ENCODE measurements at places on chromosomes 13 and 19. TPM values are rescaled to one million over a fixed set of nuclear protein-coding genes. Genes with fewer than 3 reads are reported as not detected.

DNA sequence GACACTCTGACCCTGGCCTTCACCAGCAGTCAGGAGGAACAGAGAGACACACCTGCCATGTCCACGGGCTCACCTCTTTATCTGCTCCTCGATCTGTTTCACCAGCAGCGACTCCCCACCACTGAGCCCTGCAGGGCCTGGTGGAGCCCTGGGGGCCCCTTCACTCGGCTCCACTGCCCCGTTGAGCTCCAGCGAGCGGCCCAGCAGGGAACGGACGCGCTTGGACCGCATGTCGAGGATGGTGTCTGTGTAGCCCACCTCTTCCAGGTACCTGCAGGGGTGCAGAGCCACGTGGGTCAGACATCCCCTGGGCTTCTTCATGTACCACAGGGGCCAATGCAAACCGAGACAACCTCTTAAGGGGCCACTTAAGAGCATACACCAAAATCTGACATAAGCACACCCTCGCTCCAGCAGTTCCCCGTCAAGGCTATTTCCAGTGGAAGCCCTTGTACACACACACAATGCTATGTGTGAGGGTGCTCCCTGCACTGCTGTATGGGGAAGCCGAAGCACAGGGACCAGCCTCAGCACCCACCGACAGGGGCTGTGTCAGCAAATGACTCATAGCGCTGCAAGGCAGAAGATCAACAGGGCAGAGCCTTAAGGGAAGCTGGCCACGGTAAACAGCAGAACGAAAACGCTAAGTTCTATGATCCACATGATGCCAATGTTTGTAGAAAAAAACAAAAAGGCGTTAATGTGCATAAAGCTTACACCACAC lies 12.7 kb upstream of the FKRP start:
- no peaks in the 10 kb centered on the region for H3K27me3 ChIP-seq
- H3K4me1 ChIP-seq, result peaks cover 65% of the 10 kb centered on the region
- no peak for DNase-seq
- no peak overlapping the region for H3K4me3 ChIP-seq

- peaks cover 12% of the 10 kb centered on the region for H3K36me3 ChIP-seq
- no peaks in the 10 kb centered on the region for H3K27me3 ChIP-seq
- DNase-seq, result peak; percentile 95
- H3K27ac ChIP-seq, result peak overlapping the region; percentile 97
- peaks cover 61% of the 10 kb centered on the region for H3K4me1 ChIP-seq
Observed at GRCh38 chr19:40420766-40421765, 4.7 kb downstream of the SERTAD1 start.

SPTBN4 gene
- total RNA-seq, result 0.91 TPM

ERICH4 gene
- not detected for total RNA-seq

GRCh38 chr13:99415851-99416331 lies 85.4 kb upstream of the TM9SF2 start:
- no peak overlapping the region for H3K4me3 ChIP-seq
- H3K27ac ChIP-seq, result no peak overlapping the region
- H3K4me1 ChIP-seq, result no peaks in the 10 kb centered on the region
- no peak for DNase-seq

DNA sequence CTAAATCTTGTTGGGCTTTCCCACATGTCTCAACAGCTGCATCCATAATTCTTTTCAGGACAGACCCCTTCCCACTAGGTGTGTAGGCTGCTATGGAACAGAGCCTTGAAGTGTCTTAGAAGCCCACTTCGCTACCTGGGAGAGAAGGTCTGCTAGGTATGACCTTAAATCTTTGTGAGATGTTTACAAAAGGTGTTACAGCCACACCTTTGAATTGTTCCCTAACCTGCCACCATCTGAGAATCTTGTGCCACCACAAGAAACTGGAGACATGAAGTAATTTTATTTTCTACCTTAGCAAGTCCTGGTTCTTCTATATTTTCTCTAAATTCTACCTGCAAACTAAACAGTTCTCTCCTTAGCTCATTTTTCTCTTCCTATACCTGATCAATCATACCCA lies 67.4 kb upstream of the IL17D start:
- H3K27ac ChIP-seq, result no peak overlapping the region
- no peak for DNase-seq
- H3K27me3 ChIP-seq, result no peaks in the 10 kb centered on the region
- H3K4me3 ChIP-seq, result no peak overlapping the region

DNA sequence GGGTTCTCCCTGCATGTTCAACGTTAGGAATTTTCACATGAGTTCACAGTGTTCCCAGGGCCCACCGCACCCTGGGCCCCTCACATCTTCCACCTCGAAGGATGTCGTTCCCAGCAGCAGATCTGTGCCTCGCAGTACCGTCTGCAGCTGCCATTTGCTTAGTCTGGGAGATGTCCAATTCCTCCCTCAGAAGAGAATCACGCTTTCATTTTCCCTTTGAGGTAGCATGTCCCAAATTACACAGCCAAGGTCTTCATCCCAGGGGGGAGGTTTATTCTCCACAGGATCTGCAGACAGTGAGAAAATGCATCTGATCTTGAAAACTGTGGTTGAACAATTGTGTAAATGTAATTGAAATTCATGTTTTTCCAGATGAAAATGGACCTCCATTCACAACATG lies 150.2 kb downstream of the DCT start:
- H3K4me1 ChIP-seq, result no peaks in the 10 kb centered on the region
- no peak overlapping the region for H3K4me3 ChIP-seq
- DNase-seq, result no peak
- H3K27me3 ChIP-seq, result no peaks in the 10 kb centered on the region

DNA sequence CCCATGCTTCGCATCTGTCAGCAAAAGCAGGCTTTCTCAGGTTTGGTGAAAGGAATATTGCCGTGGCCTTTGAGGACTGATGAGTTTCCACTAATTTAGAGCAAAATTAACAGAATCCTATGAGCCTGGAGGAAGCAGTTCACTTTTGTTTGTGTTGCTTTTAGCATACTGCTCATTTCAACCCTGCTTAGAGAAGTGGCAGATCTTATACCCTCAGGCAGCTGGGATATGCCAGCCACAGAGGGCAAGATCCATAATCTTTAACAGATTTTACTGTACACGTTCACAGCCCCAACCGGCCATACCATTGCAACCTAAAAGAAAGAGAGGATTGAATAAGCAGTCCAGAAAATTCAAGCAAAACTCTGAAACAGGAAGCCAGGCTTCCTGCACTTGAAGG lies 60.5 kb downstream of the COL4A2 start:
- no peak overlapping the region for H3K27ac ChIP-seq
- H3K27me3 ChIP-seq, result no peaks in the 10 kb centered on the region
- no peaks in the 10 kb centered on the region for H3K4me1 ChIP-seq
- no peak overlapping the region for H3K4me3 ChIP-seq
- no peak for DNase-seq

CTXN1 gene
- total RNA-seq, result 6.6 TPM

DNA sequence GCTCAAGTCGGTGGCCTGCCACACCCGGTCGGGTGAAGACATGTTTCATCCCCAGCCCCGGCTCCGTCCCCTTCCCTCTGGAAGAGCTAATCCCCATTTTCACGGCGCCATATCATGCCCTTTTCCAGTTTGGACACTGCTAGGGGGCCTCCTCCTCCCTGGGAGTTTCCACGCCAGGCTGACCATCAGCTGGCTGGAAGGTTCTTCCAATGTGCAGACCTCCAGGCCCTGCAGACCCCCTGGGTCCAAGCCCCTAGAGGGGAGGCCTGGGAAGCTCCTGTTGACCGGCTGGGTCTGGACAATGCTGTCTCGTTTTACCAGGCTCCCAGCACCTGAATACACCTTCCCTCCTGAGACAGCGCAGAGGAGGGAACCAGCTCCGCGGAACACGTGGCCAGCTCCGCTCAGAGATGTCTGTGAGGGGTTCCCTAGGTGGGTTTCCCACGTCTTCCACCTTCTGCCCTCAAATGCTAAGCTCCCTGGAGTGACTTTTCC lies 44.7 kb upstream of the RANBP3 start:
- peaks cover 17% of the 10 kb centered on the region for H3K4me1 ChIP-seq
- peak overlapping the region; percentile 53 for H3K27ac ChIP-seq
- H3K36me3 ChIP-seq, result peaks cover 17% of the 10 kb centered on the region
- no peak for DNase-seq
- H3K27me3 ChIP-seq, result no peaks in the 10 kb centered on the region
- H3K4me3 ChIP-seq, result no peak overlapping the region

DNA sequence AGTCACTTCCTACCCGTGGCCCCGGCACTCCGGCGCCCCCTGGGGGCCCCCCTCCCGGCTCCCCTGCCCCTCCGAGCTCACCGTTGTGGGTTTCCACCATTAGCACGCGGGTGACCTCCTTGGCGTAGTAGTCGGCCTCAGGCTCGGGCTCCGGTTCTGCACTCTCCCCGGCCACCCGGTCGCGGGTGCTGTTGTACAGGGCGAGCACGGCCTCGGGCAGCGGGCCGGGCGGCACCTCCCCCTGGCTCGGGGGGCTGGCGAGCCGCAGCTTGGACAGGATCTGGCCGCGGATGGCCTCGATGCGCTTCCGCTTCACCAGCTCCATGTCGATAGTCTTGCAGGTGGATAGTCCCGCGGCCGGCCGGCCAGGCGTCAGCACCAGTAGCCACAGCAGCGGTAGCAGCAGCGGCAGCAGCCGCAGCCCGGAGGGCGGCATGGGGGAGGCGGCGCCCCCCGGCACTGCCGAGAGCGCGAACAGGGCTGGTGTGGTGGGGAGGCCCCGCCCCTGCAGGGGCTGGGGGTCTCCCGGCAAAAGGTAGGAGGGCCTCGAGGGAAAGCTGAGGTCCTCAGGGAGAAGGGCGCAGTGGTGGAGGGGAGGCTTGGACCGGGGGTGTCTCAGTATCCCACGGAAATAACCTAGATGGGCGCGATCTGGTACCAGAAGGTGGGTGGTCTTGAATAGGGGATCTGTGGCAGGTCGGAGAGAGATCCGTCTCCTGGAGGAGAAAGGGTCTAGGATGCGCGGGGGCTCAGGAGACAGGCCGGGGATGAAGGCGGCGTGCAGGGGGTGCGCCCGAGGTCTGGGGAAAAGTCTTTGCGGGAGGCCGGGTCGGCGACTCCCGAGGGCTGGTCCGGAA lies 885 bp downstream of the TGFB1 start:
- peak overlapping the region; percentile 75 for H3K27ac ChIP-seq
- no peaks in the 10 kb centered on the region for H3K36me3 ChIP-seq
- no peaks in the 10 kb centered on the region for H3K27me3 ChIP-seq
- H3K4me1 ChIP-seq, result peaks cover 89% of the 10 kb centered on the region
- peak; percentile 95 for DNase-seq

SYDE1 gene
- total RNA-seq, result 7.0 TPM

DNA sequence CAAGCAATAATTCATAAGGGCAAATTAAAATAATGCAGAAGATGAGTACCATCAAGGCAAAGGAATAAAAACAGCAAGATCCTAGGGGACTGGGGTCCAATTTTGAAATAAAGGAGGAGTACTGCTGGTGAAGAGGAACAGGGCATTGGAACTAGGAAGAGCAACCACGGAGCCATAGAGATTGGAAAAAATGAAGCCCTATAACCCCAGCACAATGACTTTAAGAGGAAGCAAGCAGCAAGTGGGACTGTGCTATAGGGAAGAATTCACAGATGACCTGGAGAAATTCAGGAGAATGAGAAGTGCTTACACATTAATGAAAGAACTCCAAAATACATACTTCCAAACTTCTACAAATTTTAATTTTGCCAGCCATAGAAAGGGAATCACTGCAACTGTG lies 44.9 kb upstream of the ITM2B start:
- H3K27me3 ChIP-seq, result no peaks in the 10 kb centered on the region
- no peak for DNase-seq
- no peaks in the 10 kb centered on the region for H3K36me3 ChIP-seq
- no peak overlapping the region for H3K27ac ChIP-seq
- H3K4me3 ChIP-seq, result no peak overlapping the region
- no peaks in the 10 kb centered on the region for H3K4me1 ChIP-seq

- no peaks in the 10 kb centered on the region for H3K27me3 ChIP-seq
- H3K4me3 ChIP-seq, result no peak overlapping the region
- H3K4me1 ChIP-seq, result no peaks in the 10 kb centered on the region
- no peak for DNase-seq
- no peak overlapping the region for H3K27ac ChIP-seq
- no peaks in the 10 kb centered on the region for H3K36me3 ChIP-seq
Observed at GRCh38 chr13:72823724-72824123, 41.8 kb downstream of the PIBF1 start.

- H3K36me3 ChIP-seq, result no peaks in the 10 kb centered on the region
- DNase-seq, result no peak
- H3K4me3 ChIP-seq, result no peak overlapping the region
- H3K27ac ChIP-seq, result no peak overlapping the region
Observed at GRCh38 chr13:42750794-42751193, 30.6 kb upstream of the FAM216B start.

SULT2B1 gene
- total RNA-seq, result 19.6 TPM

DNA sequence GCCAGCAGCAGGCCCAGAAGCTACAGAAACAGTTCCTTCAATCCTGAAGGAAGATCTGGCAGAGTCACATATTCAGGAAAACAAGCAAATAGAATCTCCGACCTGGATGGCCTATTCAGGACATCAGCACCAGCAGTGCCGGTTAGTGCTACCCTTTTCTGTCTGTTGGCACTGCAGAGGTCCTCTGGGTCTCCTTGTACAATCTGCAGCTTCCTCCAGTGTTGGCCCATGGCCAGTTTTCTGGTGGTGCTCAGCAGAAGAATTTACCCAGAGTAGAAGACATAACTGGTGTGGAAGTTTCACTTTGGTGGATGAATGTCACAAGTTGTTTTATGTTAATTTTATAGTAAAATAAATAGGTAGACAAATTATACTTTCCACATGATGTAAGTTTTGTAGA lies 498.1 kb downstream of the COG6 start:
- no peak overlapping the region for H3K4me3 ChIP-seq
- no peaks in the 10 kb centered on the region for H3K36me3 ChIP-seq
- no peaks in the 10 kb centered on the region for H3K27me3 ChIP-seq
- H3K27ac ChIP-seq, result no peak overlapping the region
- peaks cover 12% of the 10 kb centered on the region for H3K4me1 ChIP-seq

DNA sequence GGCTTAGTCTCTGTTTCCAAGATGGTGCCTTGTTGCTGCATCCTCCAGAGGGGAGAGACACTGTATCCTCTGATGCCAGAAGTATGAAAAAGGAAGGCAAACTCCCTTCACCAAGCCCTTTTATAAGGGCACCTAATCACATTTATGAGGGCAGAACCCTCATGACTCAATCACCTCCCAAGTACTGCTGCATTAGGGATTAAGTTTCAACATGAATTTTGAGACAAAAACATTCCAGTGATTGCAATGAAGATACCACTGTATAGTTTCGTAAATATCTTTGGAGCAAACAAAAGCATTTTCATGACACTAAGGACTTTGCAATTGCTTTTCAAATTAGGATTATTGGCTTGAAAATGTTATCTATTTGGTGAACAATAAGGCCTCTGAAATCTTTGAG lies 63.8 kb downstream of the RNF17 start:
- H3K27ac ChIP-seq, result no peak overlapping the region
- no peaks in the 10 kb centered on the region for H3K36me3 ChIP-seq
- no peak for DNase-seq
- H3K4me1 ChIP-seq, result no peaks in the 10 kb centered on the region

DNA sequence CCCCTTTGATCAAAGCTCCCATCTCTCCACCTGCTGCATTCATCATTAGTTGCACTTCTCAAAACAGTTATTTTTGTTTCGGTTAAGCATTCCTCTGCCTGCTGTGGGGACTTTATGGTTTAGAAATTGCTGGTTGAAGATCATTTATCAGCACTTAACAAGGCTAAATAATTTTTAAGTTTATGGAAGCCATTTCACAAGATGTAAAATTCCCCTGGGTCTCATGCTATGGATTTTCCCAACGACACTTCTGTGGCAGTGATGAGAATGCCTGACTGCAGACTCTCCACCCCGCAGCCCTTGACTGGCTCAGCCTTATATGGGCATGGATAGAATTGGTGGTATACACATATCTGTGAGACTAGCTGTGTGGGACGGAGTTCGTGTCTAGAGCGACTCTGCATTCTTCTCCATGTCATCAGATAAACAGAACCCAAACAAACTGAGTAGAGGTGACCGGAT lies 52.8 kb downstream of the COL4A2 start:
- DNase-seq, result no peak
- peaks cover 25% of the 10 kb centered on the region for H3K4me1 ChIP-seq
- no peaks in the 10 kb centered on the region for H3K27me3 ChIP-seq
